Posterior cingulate gyrus (tissue), 11 donors: ENCODE measurements at places on chromosomes 3 and 15.

DNA sequence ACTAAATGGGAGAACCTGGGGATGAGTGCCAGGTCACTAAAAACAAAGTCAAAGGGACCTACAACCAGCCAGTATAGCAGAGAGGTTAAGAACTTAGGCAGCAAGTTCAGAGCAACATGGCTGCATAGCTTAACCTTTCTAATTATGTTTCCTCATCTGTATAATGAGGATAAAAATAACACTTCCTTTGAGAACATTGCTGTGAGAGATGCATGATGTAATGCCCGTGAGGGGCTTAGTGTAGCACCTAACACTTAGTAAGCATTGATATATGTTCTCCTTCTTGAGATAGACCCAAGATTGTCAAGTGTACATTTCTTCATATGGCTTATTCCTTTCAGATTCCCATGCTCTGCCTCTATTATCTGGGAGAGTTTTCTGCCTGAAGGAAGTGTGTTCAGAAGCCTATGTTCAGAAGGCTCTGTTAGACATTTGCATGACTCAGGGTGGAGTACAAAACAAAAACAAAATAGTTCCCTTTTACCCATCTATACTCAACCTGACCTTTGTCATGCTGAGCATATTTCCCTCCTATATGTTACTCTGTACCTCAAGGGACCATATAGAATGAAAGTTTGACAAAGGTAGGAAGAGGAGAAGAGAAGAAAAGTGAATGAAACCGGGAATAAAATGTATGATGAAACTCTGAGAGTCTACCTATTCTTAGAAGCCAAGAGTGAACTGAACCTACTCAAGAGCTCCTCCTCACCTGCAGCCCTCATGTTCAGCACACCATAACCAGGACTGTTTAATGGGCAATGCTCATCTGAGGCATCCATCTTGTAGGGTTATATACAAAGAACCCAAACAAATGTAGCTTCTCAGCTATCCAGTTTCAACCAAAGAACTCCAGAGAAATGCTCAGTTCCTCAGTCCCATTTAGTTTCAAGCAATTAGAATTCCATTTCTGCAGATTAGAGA, 70.7 kb upstream of the KCNMB2 start:
- DNase-seq, result no peak

GRCh38 chr3:110697961-110698360, 373.7 kb upstream of the NECTIN3 start:
- DNase-seq, result no peak

- DNase-seq, result peak; percentile 64
Measured at GRCh38 chr15:84748274-84749110, at the start of gene ZNF592. Gene ZNF592 (plus strand): TSS chr15:84748592. CDS start chr15:84782676, 34,084 bp downstream.

- DNase-seq, result no peak
Measured at GRCh38 chr3:81936817-81937216, 175.4 kb upstream of the GBE1 start.

GRCh38 chr3:9930804-9931418, 2.7 kb upstream of the CRELD1 start:
- DNase-seq, result no peak
